Posterior vena cava (tissue), 2 donors: ENCODE measurements at places on chromosomes 4 and X. TPM values are rescaled to one million over a fixed set of nuclear protein-coding genes. Genes with fewer than 3 reads are reported as not detected.

DNA sequence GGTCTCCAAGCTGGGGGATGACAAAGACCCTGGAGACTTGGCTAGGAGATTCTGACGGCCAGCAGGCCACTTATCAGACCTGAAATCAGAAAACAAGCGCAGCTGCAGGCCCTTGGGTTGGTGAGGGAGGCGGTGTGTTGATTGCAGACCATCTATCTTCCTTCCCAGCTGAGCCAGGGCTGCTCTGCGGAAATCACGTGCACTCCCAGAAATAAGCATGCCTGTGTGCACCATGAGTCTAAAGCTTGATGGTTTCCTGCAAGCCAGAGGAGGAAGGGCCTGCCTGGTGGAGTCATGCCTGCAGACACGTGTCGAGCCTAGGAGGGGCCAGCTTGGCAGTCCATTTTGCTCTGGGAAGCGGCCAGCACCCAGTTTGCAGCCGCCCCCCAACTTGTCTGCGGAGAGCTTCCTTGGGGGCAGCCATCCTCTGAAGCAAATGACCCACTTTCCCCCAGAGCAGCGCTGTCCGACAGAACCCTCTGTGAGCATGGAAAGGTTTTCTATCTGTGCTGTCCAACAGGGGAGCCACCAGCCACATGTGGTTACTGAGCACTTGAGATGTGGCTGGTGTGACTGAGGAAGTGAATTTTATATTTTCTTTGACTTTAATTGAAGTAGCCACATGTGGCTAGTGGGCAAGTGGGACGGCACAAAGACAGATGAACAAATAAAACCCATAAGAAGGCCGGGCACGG lies 175.7 kb upstream of the BCOR start:
- DNase-seq: peak; percentile 82

GRCh38 chr4:25032126-25032525 lies 1.4 kb upstream of the LGI2 start:
- DNase-seq: no peak

DNA sequence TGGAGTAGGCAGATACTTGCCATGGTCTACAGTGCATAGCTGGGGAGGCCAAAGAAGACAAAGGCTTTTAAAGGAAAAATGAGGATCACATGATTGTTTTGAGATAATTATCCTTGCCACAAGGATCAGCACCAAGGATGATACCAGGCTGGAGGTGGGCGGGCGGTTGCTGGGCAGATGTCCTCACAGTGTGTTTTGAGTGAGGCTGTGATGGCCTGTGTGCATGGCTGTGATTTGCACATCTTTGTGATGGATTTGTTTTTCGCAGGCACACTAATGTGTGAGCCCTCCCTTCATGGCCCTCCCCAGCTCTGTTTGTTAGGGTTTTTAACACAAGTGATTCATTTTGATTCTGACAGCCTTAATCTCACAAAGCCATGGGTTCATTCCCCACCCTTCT lies 46.8 kb downstream of the RGS12 start:
- DNase-seq: no peak

DNA sequence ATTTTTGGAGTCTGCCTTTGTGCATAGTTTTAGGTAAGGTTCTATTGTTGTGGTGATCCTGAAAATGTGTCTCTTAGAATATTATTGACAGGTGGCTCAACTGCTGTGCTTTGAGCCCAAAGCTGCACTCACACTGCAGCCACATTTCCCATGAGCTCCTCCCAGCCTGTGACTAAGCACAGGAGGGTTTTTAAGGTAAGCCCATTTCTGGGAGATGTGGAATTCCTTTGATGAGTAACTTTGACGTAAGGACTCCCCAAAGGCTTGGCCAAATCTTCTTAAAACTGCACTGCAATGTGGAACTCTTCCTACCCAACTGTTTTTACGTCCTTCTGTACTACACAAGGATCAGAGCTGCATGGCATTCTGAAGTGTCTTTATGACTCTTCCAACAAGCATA lies 20.0 kb upstream of the TMPRSS11A start:
- no peak for DNase-seq

DNA sequence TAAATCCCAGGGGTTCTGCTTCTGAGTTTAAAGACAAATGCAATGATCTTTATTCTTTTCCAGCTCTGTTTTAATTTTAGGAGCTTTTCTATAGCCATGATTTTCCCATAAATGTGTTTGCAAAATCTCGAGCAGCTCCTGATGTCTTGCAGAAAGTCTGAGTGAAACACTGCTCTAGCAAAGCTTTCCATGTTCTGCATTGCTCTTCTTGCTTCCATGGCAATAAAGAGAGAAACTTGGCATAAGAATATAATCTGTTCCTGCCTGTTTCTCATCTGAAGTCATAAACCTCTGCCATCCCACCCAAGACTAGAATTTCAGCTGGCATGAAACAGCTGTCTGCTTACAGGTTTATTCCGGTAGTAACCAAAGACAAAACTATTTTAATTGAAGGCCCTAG lies 254.5 kb downstream of the SPRY1 start:
- DNase-seq: no peak

- DNase-seq: no peak
Measured at GRCh38 chrX:30653415-30654131, at the start of gene GK. Gene GK, plus strand, starts transcription at chrX:30653423. Its CDS starts 115 bp downstream, at chrX:30653538.

DNA sequence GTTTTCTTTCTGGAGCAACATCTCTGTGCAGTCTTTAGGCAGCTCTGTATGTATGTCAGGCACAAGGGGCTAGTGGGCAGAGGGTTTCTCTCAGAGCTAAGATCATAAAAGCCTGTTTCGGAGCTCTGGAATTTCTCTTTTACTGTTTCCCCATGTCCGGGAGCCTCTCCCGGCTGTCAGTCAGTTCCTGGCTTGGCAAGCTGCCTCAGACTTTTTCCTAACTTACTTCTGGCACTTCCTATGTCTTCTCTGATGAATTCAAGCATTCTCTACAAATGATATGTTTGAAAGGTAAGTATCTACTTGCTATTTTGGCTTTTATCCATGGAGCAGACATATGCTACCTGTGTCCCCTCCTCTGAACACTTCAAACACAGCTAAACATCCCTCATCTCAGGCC lies 129.3 kb upstream of the PGRMC2 start:
- no peak for DNase-seq

DNA sequence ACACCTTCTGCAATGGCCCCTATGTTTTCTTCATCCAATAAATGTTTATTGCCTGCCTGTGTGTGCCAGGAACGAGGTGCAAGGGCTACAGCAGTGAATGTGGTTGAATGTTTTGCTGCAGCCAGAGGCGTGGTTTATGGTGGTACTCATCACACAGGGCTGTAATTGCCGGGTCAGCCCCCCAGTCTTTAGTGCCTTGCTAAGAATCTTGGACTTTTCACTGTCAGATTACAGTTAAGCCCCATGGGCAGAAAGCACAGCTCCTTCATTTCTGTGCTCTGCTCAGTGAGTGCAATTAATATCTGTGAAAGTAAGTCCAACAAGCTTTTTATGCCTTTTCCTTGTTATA lies 67.8 kb downstream of the TAPT1 start:
- no peak for DNase-seq

- no peak for DNase-seq
Measured at GRCh38 chr4:145061318-145061920, 36.6 kb downstream of the ANAPC10 start.

DNA sequence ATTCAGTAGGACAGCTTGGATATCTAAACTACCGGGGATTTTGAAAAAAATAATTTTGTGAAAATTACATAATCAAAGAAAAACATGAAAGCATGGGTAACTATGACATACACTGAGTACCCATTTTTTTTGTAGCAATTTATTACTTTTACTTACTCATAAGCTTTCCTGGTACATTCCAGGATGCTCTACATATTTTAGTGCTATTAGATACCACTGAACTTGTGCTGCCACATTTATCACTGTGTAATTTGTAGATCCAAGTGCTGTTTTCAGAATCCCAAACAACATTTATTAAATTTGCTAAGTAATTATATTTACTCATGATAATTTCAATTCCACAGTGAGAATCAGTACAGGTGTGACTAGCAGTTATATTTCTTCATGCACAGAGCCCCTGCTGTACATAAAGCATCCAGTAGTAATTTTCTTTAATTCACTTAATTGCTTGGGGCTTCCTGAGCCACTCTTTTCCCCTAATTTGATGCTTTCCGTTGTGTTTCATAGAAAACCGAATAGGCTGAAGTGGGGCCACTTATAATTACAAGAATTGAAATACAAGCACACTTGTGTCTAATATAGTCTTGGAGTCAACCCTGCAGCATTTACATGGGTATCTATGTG lies 2254.4 kb downstream of the ARAP2 start:
- DNase-seq: no peak

DNA sequence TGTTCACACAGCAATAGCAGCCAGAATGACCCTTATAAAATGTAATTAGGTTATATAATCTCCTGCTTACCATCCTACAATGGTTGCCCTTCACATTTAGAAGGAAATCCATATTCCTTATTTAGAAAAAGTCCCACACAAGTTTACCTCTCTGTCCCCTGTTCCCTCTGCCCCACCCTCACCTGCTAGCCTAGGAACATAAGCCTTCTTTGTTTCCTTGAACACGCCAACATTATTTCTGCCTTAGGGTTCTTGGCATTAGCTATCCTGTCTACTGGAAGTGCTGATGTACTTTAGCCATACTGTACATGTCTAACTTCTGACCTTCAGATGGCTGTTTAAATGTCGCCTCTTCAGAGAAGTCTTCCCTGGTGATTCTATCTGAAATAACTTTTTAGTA lies 28.4 kb upstream of the USP53 start:
- DNase-seq: no peak

GRCh38 chrX:50643525-50644137 lies 170.4 kb downstream of the SHROOM4 start:
- DNase-seq: no peak

- DNase-seq: no peak
Measured at GRCh38 chrX:136210243-136210642, 41.0 kb downstream of the MAP7D3 start.

DNA sequence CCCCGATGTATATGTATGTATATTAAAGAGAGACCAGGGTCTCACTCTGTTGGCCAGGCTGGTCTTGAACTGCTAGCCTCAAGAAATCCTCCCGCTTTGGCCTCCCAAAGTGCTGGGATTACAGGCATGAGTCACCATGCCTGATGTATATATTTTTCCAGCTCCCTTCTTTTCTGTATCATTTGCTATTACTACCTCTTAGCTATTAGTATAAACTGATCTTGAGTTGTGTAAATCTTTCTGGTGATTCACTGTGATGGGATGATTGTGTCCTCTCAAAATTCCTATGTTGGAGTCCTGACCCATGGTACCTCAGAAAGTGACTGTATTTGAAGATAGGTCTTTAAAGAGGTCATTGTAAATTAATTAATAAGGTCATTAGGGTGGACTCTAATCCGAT lies 53.1 kb downstream of the HPRT1 start:
- no peak for DNase-seq

DNA sequence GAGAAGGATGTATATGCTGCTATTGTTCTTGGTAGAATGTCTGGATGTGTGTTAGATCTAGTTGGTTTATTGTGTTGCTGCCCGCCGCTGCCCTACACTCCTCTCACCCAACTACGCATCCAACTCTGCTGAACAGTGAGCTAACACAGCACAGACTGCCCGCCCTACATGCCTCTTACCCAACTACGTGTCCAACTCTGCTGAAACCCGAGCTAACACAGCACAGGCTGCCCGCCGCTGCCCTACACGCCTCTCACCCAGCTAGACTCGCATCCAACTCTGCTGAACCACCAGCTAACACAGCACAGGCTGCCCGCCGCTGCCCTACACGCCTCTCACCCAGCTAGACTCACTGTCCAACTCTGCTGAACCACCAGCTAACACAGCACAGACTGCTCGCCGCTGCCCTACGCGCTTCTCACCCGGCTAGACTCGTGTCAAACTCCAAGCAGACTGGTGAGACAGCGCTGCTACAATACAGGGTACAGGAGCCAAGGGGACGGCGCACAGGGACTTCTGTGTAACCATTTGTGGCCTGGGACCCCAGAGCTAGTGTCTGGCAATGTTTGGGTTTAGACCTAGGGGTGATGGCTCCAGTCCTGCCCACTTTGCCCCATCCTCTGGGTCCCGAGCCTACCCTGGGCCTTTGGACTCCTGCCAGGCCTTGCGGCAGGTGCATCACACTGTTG lies 11.6 kb upstream of the CTBP1 start:
- DNase-seq: no peak

GRCh38 chrX:39710776-39711175 lies 387.0 kb downstream of the BCOR start:
- DNase-seq: no peak

- DNase-seq: no peak
Measured at GRCh38 chr4:52241916-52242315, 190.8 kb downstream of the SPATA18 start.

GRCh38 chr4:74320559-74321118 lies 12.4 kb downstream of the EPGN start:
- DNase-seq: no peak

DNA sequence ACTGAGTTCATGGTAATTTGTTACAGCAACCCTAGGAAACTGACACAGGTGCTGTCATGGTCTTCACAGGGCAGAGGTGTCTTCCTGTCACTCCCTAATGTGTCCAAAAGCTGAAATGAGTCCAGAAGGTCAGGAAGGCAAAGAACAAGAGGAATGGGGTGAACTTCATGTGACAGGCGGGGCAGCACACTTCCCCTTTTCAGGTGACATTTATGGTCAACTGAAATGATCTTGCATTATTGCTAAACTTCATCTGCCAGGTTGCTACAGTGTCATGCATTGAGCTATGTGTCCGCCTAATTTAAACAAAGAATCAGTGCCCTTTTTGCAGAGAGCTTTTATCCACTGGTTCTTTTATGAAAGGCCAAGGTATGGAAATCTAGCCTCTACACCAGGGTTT lies 15.9 kb upstream of the CCDC149 start:
- no peak for DNase-seq

DNA sequence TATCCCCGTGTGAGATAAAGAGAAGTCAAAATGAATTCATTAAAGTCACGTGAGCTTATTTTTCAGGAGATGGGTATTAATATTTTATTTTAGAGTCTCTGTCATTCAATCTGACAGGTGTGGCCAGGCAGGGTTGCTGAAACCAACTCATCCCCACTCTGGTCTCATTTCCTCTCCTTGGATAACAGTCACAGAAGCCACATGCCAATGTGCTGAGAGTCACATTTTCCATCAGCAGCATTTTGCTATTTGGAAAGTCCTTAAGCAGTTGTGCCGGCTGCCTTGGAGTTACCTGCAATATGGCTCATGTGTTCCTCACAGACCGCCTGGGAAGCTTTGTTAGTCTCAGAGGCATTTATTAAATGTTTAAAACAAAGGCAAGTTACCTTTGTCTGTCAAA lies 302.3 kb downstream of the DCHS2 start:
- no peak for DNase-seq

- DNase-seq: peak; percentile 91
Measured at GRCh38 chr4:8409264-8410065, 31.1 kb downstream of the ACOX3 start.

- no peak for DNase-seq
Measured at GRCh38 chr4:67087897-67088296, 457.4 kb downstream of the CENPC start.

Gene EDNRA
- 29.8 TPM for total RNA-seq

Gene EVC2
- 7.0 TPM for total RNA-seq

Gene CYLC1
- total RNA-seq: not detected

Gene SRPX2
- 40.3 TPM for total RNA-seq

Gene EDA2R
- 3.9 TPM for total RNA-seq

Gene NXF2
- total RNA-seq: not detected

Gene GALNTL6
- not detected for total RNA-seq

Gene SYP
- total RNA-seq: 1.5 TPM

Gene SLC10A4
- total RNA-seq: 0.19 TPM

Gene OTUD4
- total RNA-seq: 41.9 TPM

Gene SMIM20
- total RNA-seq: 22.8 TPM

Gene RHOXF2
- not detected for total RNA-seq

Gene CACNA1F
- total RNA-seq: 0.09 TPM
